Muscle of leg (tissue), 16 donors: ENCODE measurements at places on chromosomes 6 and 20. TPM values are rescaled to one million over a fixed set of nuclear protein-coding genes. Genes with fewer than 3 reads are reported as not detected.

CFB gene
- total RNA-seq: 1.6 TPM

CDKN1A gene
- 61.8 TPM for total RNA-seq

SIM1 gene
- total RNA-seq: 2.4 TPM

IP6K3 gene
- total RNA-seq: 27.8 TPM

CDH4 gene
- total RNA-seq: 0.66 TPM

DNA sequence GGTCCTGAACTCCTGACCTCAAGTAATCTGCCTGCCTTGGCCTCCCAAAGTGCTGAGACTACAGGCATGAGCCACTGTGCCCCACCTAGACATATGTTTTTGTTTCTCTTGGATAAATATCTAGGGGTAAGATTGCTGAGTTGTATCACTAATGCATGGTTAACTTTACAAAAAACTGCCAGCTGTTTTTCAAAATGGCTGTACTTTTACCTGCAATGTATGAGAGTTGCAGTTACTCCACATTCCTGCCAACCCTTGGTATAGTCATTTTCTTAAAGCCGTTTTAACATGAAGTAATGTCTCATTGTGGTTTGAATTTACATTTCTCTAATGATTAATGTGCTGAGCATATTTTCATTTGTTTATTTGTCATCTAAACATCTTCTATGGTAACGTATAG lies 289.7 kb downstream of the UTRN start:
- DNase-seq: no peak
- no peaks in the 10 kb centered on the region for H3K27me3 ChIP-seq
- H3K36me3 ChIP-seq: peaks cover 11% of the 10 kb centered on the region
- no peaks in the 10 kb centered on the region for H3K4me1 ChIP-seq

DNA sequence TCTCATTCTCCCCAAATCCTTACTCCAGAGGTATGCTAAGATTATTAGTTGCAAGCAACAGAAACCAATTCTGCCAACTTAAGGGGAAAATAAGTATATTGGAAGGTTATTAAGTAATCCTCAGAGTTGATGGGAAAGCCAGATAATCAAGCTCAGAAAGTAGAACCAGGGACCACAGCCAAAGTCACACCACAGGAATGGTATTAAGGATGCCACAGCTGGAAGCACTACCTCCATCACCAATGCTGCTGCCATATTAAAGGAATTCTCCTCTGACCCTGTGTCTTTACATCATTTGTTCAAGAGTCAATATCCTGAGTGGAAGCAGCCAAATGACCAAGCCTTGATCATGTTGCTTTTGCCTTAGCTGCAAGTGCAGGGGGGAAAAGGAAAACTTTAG lies 9.9 kb downstream of the PROCR start:
- H3K27me3 ChIP-seq: no peaks in the 10 kb centered on the region
- H3K4me1 ChIP-seq: no peaks in the 10 kb centered on the region
- no peak overlapping the region for H3K4me3 ChIP-seq
- no peak overlapping the region for H3K27ac ChIP-seq

DNA sequence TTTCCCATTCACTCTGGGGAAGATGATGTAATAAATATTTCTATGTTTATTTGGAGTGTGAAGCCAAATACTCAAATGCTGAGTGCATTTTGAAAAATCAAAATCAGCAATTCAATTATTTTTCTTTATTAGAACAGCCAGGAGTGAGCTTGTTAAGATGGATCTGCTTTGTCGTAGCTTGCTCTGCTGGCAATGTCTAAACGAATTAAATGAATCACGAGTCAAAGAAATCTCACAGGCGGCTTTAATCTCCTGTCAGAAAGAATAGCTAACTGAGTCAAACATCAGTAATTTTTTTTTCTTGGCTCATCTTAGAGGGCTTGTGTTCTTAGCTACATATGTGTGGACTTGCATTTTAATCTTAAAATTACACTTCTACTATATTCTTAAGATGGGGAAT lies 100.2 kb upstream of the HMGN3 start:
- DNase-seq: peak; percentile 5
- no peak overlapping the region for H3K27ac ChIP-seq
- no peaks in the 10 kb centered on the region for H3K36me3 ChIP-seq
- H3K27me3 ChIP-seq: no peaks in the 10 kb centered on the region

DNA sequence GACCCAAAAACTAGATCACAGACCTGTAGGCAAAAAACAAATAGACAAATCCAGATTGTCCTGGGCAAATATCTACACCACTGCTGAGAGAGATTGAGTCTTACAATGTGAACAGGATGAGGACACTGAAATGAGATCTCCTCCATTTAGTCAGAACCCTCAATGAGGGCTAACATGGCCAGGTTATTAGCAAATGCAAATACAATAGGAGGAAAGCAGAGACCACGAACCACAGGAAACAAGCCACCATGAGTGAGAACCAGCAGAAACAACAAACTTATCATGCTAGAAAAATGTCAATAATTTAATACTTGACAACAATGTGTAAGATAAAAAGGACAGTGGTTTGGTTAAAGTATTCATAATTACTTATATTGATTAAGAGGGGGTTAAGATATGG lies 162.8 kb downstream of the SYNE1 start:
- DNase-seq: no peak
- H3K4me1 ChIP-seq: no peaks in the 10 kb centered on the region

- no peaks in the 10 kb centered on the region for H3K36me3 ChIP-seq
- DNase-seq: no peak
- no peak overlapping the region for H3K27ac ChIP-seq
- no peaks in the 10 kb centered on the region for H3K27me3 ChIP-seq
Measured at GRCh38 chr6:133612459-133612858, 276.5 kb upstream of the TCF21 start.

GRCh38 chr6:126773112-126773805 lies 345.2 kb upstream of the RSPO3 start:
- H3K4me1 ChIP-seq: no peaks in the 10 kb centered on the region
- DNase-seq: no peak
- H3K27me3 ChIP-seq: no peaks in the 10 kb centered on the region
- no peaks in the 10 kb centered on the region for H3K36me3 ChIP-seq
- no peak overlapping the region for H3K4me3 ChIP-seq

- H3K27me3 ChIP-seq: no peaks in the 10 kb centered on the region
- no peak for DNase-seq
- H3K4me3 ChIP-seq: no peak overlapping the region
- H3K36me3 ChIP-seq: no peaks in the 10 kb centered on the region
Measured at GRCh38 chr6:158911746-158912480, 88.1 kb downstream of the RSPH3 start.

DNA sequence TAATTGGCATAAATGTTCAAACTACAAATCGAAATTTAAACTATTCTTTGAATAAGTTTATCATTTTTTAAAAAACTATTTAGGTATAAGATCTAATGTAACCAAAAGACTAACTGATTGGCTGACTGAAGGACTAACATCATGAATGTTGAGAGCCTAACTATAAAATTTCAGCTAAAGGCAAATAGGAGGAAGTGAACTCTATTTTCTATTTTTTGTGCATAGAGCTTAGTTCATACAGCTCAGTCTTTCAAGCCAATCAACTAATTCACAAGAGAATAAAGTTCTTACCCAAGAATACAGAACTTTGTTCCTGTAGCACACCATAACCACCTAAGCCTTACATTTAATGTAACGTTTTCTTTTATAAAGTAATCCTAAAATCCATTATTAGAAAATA lies 46.3 kb upstream of the STXBP5 start:
- no peak overlapping the region for H3K27ac ChIP-seq
- H3K4me3 ChIP-seq: no peak overlapping the region
- H3K27me3 ChIP-seq: no peaks in the 10 kb centered on the region
- H3K4me1 ChIP-seq: no peaks in the 10 kb centered on the region

GRCh38 chr6:11732036-11732631 lies 46.5 kb downstream of the ADTRP start:
- H3K36me3 ChIP-seq: no peaks in the 10 kb centered on the region
- no peaks in the 10 kb centered on the region for H3K27me3 ChIP-seq
- DNase-seq: peak; percentile 88
- no peak overlapping the region for H3K4me3 ChIP-seq

DNA sequence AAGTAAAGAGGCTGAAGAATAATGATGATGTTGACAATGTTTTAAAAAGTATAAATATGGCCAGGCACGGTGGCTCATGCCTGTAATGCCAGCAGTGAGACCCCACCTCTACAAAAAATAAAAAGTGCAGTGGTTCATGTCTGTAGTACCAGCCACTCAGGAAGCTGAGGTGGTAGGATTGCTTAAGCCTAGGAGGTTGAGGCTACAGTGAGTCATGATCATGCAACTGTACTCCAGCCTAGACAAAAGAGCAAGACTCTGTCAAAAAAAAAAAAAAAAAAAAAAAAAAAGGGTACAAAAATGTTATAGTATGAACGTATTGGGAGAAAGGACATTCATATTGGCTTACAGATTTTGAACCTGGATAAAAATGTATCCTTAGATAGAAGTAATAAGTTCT lies 543.1 kb upstream of the IRAK1BP1 start:
- no peak for DNase-seq
- no peaks in the 10 kb centered on the region for H3K36me3 ChIP-seq
- no peak overlapping the region for H3K27ac ChIP-seq

- H3K27me3 ChIP-seq: peaks cover 18% of the 10 kb centered on the region
- no peak overlapping the region for H3K27ac ChIP-seq
- no peak for DNase-seq
- H3K4me1 ChIP-seq: peaks cover 2% of the 10 kb centered on the region
Measured at GRCh38 chr20:57025261-57025660, 241.2 kb downstream of the BMP7 start.

DNA sequence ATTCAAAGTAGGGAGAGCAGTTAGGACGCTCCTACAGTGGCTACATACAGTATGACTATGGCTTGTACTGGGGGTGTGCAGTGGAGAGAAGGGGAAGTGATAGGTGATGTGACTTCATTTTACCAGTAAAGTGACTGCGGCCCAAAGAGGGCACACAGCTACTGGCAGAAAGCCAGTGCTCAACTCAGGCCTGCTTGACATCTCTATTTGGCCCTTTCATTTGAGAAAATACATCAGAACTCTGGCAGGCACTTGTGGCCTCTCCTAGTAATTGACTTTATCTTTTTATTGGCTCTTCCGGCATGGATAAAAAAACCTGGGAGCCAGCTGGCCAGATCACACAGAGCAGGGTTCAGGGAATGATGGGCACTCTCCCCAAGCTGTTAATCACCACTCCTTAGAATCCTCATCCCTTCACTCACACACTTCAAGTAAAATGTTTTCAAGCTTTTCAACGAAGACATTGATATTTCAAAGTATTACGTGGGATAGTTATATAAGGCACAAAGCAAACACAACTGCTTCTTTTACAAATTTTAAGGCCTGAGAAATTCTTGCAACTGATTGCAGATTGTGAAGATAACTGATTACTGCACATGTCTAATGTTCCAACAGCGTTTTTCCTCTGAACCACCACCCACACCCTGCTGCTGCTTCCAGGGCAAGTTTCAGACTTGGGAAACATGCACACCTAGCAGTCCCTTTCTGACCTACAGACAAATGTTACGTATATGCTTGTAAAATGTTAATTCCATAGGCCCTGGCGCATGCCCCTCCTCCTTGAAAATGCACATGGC lies 73.5 kb downstream of the TNFRSF21 start:
- H3K4me3 ChIP-seq: no peak overlapping the region
- DNase-seq: peak; percentile 20
- H3K4me1 ChIP-seq: peaks cover 9% of the 10 kb centered on the region
- H3K27ac ChIP-seq: no peak overlapping the region
- peaks cover 15% of the 10 kb centered on the region for H3K36me3 ChIP-seq
- no peaks in the 10 kb centered on the region for H3K27me3 ChIP-seq

GRCh38 chr20:12241065-12241464 lies 323.4 kb downstream of the BTBD3 start:
- H3K36me3 ChIP-seq: no peaks in the 10 kb centered on the region
- peaks cover 4% of the 10 kb centered on the region for H3K4me1 ChIP-seq
- peak; percentile 13 for DNase-seq

DNA sequence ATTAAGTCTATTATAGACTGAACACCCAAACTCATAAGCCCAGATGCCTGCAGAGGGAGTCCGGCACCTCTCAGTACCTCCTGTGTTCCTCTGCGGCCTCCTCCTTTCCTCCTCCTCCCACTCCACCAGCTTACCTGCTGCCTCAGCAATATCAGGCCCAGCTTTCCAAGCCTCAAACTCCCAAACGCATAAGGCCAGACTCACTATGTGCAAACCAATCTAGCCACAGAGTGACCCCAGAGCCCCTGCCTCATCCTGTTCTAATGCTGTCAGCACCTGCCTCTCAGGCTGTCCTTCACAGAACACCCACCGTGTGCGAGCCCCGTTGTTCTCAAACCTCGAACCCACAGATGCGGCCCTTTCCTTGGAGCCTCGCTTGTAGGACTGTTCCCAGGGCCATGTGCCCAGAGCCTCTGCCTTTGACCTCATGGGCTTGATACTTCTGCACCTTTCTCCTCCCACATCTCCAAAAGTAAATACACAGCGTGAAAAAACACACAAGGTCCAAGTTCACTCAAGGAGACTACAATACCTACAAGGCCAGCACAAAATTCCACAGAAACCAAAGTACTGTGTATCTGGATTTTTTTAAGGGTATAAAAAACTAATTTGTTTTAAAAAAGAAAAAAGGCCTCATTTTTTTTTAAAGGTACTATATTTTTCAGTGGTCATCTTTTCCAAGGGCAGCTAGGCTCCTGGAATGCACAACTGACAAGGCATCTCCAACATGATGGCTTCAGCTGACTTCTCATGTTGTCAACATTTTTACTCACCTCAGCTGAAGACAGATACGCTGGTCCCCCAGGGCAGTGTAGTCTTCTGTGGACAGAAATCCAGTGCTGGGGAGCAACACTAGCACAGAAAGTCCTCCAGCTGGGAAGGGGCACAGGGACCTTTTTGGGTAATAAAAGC lies 52.3 kb downstream of the ABHD12 start:
- H3K27ac ChIP-seq: no peak overlapping the region
- no peaks in the 10 kb centered on the region for H3K27me3 ChIP-seq
- H3K4me1 ChIP-seq: no peaks in the 10 kb centered on the region

- no peaks in the 10 kb centered on the region for H3K36me3 ChIP-seq
- peaks cover 11% of the 10 kb centered on the region for H3K4me1 ChIP-seq
- DNase-seq: no peak
- no peak overlapping the region for H3K4me3 ChIP-seq
- H3K27ac ChIP-seq: no peak overlapping the region
Measured at GRCh38 chr6:106688177-106688951, 59.0 kb downstream of the QRSL1 start.

DNA sequence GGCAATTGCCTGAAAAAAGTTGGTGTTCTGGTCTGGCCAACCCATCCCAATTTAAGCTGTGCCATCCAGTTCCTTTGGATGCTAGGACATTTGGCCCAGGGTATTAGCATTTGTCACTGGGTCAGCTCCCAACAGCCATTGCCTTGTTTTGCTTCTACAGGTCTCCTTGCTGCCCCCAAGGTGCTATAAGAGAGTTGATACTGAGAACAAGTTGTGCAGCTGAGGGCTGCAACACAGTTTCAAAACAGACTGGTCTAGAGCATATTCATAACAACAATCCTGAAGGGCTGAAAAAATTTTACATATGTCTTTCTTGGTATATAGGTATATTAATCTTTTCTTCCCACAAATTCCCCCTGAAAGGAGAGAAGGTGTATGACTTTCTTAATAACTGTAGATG lies 61.0 kb downstream of the LYRM4 start:
- H3K27ac ChIP-seq: no peak overlapping the region
- H3K4me3 ChIP-seq: no peak overlapping the region
- H3K4me1 ChIP-seq: peaks cover 27% of the 10 kb centered on the region
- no peak for DNase-seq
- H3K36me3 ChIP-seq: peaks cover 2% of the 10 kb centered on the region
